ENCODE measurements at places on chromosomes 13 and 19.

- no peak for DNase-seq
Observed at GRCh38 chr13:36559375-36559774, 114.4 kb upstream of the SERTM1 start.

- no peak for DNase-seq
Observed at GRCh38 chr19:54654447-54655321, 8.1 kb upstream of the LILRB4 start.

- peak; percentile 17 for DNase-seq
Observed at GRCh38 chr19:54517483-54517882, 14.9 kb downstream of the LAIR2 start.

GRCh38 chr13:36146511-36147269 lies 15.5 kb upstream of the DCLK1 start:
- no peak for DNase-seq

- no peak for DNase-seq
Observed at GRCh38 chr13:106533101-106533942, 2.1 kb downstream of the EFNB2 start.

- no peak for DNase-seq
Observed at GRCh38 chr13:23651887-23652286, 81.7 kb downstream of the TNFRSF19 start.

DNA sequence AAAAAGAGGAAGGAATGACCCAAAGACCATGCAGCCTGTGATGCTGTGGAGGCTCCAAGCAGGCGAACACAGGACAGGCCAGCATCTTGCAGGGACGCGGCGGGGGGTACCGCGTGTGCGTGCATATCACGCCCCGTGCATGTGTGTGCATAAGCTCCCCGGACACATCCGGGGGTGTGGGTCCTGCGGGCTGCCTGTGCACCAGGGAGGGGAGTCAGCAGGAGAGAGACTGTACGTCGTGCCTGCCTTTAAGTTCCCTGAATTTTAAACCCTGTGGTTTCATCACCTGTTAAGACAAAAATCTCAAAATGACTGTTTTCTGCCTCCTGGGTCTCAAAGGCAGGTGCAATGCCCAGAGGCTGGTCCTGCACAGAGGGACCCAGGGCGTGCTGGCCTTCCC lies 16.6 kb downstream of the ADAT3 start:
- DNase-seq: no peak

DNA sequence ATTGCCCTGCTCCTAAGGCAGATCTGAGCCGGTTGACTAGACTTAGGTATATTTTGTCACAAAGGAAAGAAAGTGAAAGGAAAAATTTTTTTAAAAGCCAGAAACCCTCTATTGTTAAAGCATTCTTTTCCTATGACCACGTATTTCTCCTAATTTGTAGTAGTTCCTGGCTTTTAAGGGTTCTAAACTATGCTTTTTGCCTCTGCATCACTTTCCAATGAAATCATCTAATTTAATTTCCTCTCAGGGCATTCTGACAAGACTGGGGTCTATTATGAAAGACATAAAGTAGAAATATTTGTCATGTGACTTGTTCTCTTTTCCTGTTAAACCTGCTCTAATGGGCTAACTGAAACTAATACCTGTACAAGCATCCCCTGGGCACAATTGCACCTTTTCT lies 233.0 kb upstream of the PRR20A start:
- DNase-seq: no peak

DNA sequence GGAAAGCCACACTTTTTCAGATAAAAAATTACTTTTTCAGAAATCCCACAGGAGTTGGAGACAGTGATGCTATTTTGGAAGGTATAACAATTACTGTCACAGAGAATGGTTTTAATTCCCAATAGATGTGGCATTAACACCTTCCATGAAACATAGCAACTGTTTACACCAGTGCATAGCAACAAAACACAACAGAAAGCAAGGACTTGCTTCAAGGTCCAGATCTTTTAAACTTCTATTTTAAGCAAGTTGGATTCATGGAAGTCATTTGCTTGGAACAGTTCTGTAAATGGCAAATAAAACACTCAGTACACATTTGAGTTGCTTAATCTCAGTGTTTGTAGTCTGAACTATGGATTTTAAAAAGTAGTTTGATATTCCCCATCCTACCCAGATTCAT lies 385.9 kb upstream of the SPRY2 start:
- no peak for DNase-seq

GRCh38 chr13:28449826-28450773 lies 44.8 kb downstream of the FLT1 start:
- DNase-seq: no peak

DNA sequence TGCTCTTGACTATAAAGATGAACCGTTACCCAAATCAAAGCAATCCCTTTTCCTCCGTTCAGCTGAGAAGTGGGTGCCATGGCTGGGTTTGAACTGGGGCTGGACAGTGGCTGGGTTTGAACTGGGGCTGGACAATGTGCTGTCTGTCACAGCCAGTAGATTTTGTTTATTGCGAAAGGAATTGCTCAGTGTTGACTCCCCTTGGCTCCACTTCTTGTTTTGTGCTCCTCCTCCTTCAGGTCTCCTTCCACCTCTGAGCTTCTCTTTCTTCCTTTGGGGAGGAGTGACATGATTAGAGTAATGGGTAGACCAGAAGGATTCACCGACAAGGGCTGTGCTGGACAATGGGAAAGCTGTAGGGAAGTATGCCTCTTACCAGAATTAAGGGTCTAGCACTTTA lies 19.4 kb upstream of the MBNL2 start:
- no peak for DNase-seq

GRCh38 chr19:47512948-47513319 lies 1.9 kb downstream of the NAPA start:
- no peak for DNase-seq

DNA sequence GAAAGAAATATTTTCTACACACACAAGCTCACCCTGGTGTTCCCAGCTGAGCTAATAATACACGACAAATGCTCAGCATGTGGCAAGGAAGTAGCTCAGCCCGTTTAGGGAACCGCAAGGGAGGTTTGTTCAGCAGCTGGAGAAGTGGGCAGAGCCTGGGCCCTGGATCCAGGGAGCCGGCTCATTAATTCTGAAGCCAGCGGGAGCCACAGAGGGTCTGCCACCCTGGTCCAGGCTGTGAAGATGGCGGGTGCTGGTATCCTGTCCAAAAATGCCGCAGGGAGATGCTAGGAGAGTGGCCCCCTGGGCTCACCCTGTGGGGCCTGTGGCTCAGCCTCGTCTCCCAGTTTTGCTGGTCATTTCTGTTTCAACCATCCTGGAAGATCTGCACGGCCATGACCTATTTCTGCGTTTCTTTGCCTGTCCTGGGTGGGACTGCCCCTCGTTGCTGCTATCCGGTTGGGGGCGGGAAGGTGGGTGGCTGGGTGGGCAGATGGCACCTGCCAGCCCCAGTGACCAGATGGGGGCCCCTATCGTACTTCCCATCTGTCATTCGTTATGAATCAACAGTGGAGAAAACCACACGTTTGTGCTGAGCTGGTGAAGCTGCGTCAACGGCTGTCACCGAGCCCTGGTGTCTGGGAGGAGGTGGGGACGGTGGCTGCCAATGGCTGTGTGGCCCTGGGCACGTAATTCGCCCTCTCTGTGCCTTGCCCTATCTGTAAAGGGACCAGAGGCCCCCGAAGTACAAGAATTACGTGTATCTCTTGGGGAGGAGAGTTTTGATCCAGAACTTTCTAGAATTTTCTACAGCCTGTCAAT lies 2.7 kb upstream of the GNA15 start:
- DNase-seq: peak; percentile 51

- DNase-seq: no peak
Observed at GRCh38 chr13:71866335-71867130, 471 bp downstream of the DACH1 start.

GRCh38 chr13:73556128-73556527 lies 497.3 kb downstream of the KLF5 start:
- DNase-seq: no peak

Data from stimulated activated CD8-positive, alpha-beta memory T cell treated with anti-CD3 and anti-CD28 coated beads, Interleukin-4, amount 100 ng/mL, for 1 hour (primary cell).